Fibroblast of villous mesenchyme (primary cell): ENCODE measurements at places on chromosomes 6 and 20.

DNA sequence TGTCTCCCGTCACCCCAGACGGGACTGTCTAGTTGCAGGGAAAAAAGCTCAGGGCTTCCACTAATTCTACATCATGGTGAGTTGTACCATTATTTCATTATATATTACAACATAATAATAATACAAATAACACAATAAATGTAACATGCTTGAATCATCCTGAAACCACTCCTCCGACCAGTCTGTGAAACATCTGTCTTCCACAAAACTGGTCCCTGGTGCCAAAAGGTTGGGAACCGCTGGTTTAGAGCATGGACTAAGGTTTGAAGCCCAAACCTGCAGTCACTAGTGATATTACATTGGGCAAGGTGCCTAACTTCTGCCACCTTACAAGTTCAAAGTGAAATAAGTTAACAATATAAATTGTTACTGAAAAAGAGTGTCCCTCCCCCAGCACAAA lies 175.7 kb downstream of the PDE10A start:
- no peak for DNase-seq

- DNase-seq = no peak
Measured at GRCh38 chr20:41671143-41671542, 53.0 kb upstream of the CHD6 start.

GRCh38 chr6:132763269-132763668 lies 5.6 kb upstream of the VNN2 start:
- no peak for DNase-seq

DNA sequence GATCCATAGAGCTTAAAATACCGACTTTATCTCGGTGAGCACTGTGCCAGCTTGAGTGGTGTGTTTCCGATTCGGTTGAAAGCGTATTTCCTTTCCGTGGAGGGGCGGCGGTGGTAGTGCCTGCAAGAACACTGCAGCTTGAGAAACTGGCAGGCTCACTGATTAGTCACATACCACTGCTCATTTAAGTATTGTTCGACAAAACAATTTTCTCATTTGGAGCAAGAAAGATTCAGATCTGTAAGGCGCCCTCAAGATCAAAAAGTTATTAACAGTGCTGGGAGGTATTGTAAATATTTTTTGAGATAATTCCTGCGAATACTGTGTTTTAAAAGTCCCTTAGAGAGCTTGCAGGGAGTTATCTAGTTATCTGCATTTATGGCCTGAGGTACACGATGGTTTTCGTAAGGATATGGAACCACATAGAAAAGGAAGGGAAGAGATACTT lies 1.3 kb downstream of the MAPK14 start:
- DNase-seq = peak; percentile 82

- no peak for DNase-seq
Measured at GRCh38 chr6:3653528-3654070, 97.9 kb downstream of the PXDC1 start.

DNA sequence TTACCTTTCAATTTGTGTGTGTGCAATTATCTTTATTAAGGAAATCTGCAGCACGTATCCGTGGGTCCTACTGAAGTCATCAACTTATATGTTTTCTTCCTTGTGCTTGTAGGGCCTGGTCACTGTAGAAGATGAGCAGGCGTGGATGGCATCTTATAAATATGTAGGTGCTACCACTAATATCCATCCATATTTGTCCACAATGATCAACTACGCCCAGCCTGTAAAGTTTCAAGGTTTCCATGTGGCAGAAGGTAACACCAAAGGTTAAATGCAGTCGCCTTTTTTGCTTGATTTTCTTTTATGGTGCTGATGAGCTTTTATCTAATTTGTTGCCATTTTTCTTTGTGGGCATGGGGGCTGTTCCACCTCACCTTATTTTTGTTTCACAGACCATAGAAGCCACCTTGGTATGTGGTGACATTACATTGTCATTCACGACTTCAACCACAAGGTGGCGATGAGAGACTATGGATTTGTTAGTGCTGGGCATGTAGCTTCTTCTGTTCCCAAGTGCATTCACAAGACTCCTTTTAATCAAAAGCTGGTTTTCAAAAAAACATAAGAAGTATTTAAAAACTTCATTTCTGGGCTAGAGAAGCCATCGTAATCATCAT lies 106.5 kb upstream of the LAMP5 start:
- peak; percentile 72 for DNase-seq

GRCh38 chr20:62368392-62368975 lies 1.4 kb upstream of the LAMA5 start:
- DNase-seq = no peak

GRCh38 chr6:72953971-72954381 lies 271.3 kb downstream of the KHDC1L start:
- DNase-seq = no peak

DNA sequence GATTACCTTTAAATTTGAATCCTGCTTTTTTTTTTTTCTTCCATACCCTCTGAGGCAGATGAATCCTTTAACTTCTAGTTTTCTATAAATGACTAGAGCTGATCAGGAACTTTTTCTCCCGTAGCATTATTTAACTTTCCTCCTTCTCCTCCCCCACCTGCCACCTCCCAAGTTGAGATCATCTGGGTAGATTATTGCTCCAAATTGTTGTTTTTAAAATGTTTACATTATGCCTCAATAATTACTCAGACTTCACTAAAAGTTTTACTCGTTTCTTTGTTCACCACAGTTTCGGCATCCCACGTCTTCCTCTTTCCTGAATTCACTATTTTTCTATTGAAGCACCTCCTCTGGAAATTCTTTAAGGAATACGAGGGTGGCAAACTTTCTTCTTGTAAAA lies 16.6 kb upstream of the SCUBE3 start:
- DNase-seq = no peak

GRCh38 chr20:55500130-55500529 lies 505.2 kb downstream of the CBLN4 start:
- DNase-seq = no peak

DNA sequence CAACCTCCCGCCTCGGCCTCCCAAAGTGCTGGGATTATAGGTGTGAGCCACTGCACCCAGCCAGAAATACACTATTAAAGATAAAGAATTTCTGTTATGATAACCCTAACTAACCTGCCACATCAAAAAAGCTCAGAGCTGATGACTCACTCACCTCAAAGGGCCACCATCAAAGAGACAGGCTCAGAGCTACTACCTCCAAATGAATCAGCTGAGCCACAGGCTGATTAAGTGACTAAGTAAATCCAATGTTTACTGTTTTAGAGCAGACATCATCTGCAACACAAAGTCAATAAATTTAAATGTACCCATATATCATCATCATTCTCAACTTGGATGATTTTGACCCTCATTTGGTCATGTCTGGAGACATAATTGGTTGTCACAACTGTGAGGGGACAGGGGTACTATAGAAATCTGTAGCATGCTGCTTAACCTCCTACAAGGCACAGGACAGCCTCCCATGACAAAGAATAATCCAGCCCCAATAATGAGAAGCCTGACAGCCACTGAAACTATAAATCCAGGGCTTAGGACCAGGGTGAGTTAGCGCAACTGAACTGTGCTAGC lies 106.5 kb downstream of the ATP9A start:
- peak; percentile 42 for DNase-seq

DNA sequence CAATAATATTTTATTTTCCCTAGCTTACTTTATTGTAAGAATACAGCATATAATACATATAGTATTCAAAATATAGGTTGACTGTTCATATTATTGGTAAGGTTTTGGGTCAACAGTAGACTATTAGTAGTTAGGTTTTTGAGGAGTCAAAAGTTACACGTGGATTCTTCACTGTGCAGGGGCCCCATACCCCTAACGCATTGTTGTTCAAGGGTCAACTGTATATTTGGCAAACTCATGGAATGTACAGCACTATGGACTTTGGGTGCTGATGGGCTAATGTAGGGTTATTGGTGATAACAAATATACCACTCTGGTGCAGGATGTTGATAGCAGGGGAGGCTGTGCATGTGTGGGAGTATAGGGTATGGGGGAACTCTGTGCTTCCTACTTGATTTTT lies 397.2 kb downstream of the BCKDHB start:
- no peak for DNase-seq
